ENCODE measurements at places on chromosomes 16 and 17.

- DNase-seq: no peak
These were observed 125.4 kb downstream of the MGAT5B start for GRCh38 chr17:76993651-76994050.

- DNase-seq: no peak
These were observed 156.8 kb upstream of the CHMP6 start for GRCh38 chr17:80834893-80835275.

GRCh38 chr17:12821376-12821940 lies 32.2 kb downstream of the ARHGAP44 start:
- DNase-seq: peak; percentile 51

- DNase-seq: no peak
These were observed 4.3 kb downstream of the CETP start for GRCh38 chr16:56966093-56966475.

DNA sequence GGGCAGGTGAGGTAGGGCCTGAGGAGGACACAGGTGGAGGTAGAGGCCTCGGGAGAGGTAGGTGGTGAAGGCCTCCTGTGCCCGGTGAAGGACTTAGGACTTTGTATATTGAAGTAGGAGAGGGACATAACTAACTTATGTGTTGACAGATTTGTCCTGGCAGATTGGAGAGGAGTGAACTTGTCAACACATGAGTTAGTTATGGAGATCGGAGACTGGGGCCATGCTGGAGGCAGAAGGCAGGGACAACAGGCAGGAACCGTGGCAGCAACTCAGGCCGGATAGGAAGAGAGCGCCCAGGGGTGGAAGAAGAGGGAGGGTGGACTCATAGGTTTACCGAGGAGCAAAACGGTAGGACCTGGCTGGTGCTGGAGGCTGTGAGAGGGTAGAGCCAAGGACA lies 18.4 kb downstream of the GLP2R start:
- no peak for DNase-seq

GRCh38 chr16:30581457-30581856 lies 4.0 kb downstream of the ZNF785 start:
- DNase-seq: no peak

GRCh38 chr16:85912211-85912974 lies 13.4 kb downstream of the IRF8 start:
- peak; percentile 33 for DNase-seq

- DNase-seq: no peak
These were observed 477.9 kb downstream of the SHISA9 start for GRCh38 chr16:13379266-13379665.

DNA sequence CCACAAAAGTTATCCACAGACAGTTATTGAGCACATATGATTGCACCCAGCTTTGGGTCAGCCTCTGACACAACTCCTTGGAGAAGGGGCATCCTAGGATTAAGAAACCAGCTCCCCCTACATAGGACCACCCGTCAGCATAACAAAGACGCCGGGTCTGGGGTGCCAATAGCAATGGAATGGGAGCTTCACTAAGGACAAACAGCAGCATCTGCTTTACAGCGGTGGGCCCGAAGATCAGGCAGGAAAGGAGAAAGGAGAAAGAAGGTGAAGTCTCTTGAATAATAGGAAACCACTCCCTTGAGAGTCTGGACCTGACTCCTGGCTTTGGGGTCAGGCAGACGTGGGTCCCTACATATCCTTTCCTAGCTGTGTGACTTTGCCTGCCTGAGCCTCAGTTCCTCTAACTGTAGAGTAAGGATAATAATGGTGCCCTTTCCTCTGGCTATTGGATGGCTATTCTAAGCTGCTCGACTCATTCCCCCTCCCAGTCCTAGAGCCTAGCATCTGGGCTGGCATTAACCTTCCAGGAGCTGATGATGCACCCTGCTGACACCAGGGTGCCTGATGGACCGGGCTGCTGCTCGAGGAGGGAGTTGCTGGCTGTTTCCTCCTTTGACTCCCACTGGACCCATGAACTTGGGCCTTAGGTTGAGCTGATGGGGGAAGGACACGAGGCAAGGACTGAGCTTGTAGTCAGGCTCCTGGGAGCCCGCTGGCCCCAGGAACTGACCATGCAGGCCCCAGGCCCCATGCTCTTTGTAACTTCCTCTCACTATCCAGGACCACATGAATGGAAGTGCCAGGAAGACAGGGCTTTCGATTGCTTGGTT lies 94.2 kb downstream of the C16orf78 start:
- no peak for DNase-seq

GRCh38 chr17:40219594-40220338 lies 662 bp downstream of the WIPF2 start:
- DNase-seq: peak; percentile 77

- DNase-seq: no peak
These were observed 11.4 kb downstream of the SLC5A10 start for GRCh38 chr17:18963126-18964017.

DNA sequence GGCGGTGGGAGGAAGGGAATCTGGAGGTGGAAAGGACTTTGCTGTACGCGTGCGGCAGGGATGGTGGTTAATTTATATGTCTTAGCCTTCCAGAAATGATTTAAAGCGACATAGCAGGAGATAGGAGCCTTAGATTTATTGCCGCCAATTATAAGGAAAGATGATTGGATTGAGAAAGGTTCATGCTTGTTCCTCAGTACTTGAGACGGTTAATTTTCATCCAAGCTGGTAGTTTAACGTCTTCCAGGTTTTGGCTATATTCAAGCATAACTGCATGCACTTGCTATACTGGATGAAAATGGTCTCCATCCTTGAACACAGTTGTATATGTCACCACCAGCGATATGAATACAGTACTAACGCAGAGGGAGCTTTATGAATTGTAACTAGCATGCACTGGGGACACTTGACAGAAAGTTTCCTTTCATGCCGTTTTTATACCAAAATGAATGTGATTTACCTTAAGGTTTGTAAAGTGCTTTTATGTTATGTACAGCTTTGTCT lies 610 bp upstream of the PEX12 start:
- no peak for DNase-seq

GRCh38 chr17:9021158-9021991 lies at the start of gene NTN1:
NTN1 (plus strand) TSS chr17:9021510; CDS start chr17:9022374, 864 bp downstream.
- peak; percentile 77 for DNase-seq

DNA sequence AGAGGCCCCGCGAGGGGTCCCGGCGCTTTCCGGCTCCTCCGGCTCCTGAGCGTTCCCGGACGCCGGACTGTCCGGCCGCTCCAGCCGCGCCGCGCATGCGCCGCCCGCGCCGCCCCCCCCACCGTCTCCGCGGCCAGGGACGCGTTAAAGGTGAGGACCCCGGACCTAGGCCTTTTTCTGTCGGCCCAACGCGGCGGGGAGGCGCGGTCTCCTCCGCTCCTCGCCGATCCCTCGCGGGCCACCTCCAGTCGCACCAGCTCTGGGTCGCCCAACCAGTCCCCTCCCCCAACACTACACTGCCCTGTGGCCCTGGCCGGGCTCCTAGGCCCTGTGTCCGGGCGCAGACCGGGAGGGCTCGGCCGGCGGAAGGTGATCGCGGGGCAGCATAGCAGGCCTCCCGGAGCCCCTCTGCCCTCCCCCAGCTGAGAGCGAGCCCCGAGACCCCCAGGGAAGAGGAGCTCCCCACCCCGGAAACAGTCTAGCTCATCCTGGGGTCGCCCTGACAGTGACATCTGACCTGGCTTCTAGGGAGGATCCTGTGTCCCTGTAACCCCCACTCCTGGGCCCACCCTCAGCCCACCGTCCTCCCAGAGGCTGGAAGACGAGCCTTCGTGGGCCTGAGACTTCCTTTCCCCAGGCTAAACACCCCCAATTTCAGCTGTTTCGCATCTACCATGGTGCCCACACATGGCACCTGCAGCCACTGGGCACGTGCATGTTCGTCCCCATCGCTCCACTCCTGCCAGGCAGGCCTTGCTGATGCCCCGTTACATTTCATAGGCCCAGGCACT lies 14.7 kb upstream of the BCAR1 start:
- DNase-seq: peak; percentile 88

- no peak for DNase-seq
These were observed 388.0 kb upstream of the TNRC6C start for GRCh38 chr17:77570565-77570898.

DNA sequence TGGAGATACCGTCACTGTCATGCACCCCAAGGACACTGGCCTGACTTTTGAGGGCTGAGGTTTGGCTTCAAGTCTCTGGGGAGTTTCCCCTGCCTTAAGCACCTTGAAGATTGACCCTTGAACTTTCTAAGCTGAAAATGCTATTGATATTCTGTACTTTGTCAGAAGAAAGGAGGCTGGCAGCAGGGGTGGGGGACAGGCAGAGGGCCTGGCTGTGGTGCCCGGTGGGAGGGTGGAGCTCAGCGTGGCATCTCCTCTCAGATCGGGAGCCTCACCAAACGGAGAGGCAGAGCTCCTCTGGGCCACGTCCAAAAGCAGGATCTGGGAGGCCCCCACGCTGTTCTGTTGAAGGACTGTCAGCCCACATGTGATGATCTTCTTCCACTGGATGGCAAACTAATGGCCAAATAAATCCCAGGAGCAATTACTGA lies 305.2 kb upstream of the IRX3 start:
- DNase-seq: no peak

DNA sequence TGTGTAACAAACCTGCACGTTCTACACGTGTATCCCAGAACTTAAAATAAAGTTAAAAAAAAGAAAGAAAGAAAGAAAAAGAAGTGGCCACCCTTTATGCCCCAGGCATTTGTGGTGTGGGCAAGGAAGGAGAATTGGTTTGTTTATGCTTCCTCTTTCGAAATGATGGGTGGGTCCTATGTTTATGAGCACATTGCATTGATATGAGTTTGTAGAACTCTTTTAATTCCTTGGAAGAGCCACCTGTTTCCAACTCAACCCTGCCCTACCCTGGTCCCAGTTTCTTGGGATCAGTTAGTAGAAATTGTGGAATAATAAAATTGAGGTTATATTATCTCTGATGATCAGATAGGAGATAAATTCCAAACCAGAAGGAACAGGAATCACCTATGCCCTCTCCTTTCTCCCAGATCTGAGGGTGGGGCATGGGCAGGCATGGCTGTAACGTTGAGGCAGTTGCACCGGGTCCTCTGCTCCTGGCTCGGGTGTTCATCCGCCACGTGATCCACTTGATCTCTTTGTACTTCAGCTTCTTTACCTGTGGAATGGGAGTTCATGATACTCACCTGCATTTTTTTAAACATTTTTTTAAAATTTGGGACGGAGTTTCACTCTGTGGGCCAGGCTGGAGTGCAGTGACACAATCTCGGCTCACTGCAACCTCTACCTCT lies 15.9 kb downstream of the CHAD start:
- DNase-seq: peak; percentile 72
